Hematopoietic multipotent progenitor cell treated with erythropoietin and hydrocortisone succinate and interleukin-3 and kit ligand, for 6 days (in vitro differentiated cells): ENCODE measurements at places on chromosomes 4 and X.

- DNase-seq: no peak
Measured at GRCh38 chrX:131762802-131763234, 218.9 kb downstream of the OR13H1 start.

GRCh38 chr4:159103384-159103990 is 608 bp downstream of the RAPGEF2 start:
- DNase-seq: peak; percentile 55

DNA sequence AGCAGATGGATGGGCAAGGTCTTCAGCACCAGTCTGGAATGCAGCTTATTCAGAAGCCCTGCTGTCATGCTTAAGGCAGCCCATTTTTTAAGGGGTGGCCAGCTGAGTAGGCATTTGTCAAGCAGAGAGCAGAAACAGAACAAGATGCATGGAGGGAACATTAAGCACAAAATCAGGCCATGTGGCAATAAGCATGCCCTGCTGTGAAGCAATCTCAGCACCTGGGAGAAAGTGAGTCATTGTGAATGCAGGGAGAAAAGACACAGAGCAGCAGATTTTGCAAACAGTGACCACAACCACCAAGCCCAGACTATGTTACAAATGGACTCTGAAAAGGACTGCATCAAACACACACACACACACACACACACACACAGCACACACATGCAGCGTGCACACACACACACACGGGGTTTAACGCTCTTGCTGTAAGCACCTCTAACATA is 94.1 kb upstream of the GALNT7 start:
- peak; percentile 45 for DNase-seq

DNA sequence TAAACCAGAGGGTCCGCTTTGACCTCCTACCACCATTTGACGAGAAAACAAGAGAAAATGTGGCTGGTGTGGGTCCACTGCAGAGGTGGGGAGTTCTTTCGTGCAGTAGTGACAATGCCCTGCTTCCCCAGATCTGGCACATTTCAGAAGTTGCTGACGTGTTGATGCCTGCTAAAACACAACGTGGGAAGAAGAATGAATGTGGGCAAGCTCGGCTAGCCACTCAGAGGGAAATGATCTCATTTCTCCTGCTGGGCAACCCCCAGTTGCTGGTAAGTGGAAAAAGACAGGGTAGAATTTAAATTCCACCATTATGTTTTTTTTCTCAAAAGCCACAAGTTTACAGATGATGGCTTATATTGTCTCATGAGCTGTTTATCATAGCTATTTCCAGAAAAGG is 77.9 kb downstream of the LUZP4 start:
- DNase-seq: no peak

- DNase-seq: peak; percentile 62
Measured at GRCh38 chr4:112214390-112215264, 17.0 kb upstream of the AP1AR start.

GRCh38 chr4:137448402-137448801 is 83.9 kb downstream of the PCDH18 start:
- no peak for DNase-seq

DNA sequence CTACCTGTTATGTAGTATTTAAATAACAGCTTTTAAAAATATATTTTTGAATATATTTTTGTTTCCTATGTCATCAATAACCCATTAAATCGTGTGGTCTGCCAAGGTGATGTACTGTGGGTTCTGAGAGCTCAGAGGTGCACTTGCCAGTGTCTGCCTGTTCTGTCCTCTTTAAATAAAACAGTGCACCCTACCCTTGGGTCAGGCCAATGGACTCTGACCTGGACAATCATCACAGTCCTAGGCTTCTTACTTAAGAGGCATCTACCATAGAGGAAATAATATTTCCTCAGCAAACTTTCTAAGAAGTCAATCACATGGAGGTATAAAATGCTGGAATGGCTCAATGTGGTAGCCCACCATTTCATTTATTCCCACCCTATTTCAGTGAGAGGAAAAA is 26.0 kb upstream of the LHFPL1 start:
- no peak for DNase-seq

GRCh38 chr4:109214622-109215301 is 87.7 kb downstream of the COL25A1 start:
- no peak for DNase-seq

GRCh38 chr4:52604215-52604614 is 54.9 kb downstream of the USP46 start:
- DNase-seq: no peak

DNA sequence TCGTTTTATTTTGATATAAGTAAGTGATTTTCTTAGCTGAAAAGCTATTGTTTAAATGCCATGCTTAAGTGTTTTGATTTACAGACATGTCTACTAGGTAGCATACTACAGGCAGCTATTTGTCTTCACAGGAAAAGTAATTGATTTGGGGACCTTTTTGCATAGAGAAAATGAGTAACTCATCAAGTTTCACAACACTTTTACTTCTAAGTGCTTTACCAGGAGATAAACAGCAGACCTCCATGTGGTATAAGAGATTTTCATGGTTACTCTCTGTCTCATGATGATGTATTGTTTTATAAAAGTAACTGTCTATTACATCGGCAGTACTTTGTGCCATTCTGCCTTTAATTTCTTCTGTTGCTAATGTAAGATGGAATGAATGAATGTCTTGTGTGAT is 28.7 kb downstream of the RBPJ start:
- no peak for DNase-seq

DNA sequence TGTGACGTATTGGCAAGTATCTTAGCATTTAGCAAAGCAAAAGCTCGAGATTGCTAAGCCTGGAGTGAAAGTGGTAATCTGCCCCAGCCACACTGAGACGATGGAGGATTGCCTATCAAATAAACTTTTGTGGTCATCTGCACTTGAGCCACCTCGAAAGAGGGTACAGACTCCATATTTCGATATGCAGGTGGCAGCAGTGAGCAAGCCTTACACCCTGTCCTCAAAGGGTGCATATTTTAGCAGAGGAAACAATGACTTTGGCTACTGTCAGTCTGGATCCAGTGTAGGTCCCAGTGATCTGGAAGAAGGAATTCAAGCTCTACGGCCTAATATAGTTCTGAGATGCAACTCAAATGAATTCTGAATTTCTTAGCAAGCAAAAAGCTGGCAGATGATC is 153.9 kb downstream of the ATG4A start:
- peak; percentile 1 for DNase-seq

- peak; percentile 26 for DNase-seq
Measured at GRCh38 chr4:107050525-107051135, 14.5 kb upstream of the DKK2 start.

GRCh38 chr4:38062088-38062775 is 102.0 kb downstream of the PTTG2 start:
- peak; percentile 89 for DNase-seq

- DNase-seq: no peak
Measured at GRCh38 chr4:143554728-143555597, 41.5 kb downstream of the SMARCA5 start.

DNA sequence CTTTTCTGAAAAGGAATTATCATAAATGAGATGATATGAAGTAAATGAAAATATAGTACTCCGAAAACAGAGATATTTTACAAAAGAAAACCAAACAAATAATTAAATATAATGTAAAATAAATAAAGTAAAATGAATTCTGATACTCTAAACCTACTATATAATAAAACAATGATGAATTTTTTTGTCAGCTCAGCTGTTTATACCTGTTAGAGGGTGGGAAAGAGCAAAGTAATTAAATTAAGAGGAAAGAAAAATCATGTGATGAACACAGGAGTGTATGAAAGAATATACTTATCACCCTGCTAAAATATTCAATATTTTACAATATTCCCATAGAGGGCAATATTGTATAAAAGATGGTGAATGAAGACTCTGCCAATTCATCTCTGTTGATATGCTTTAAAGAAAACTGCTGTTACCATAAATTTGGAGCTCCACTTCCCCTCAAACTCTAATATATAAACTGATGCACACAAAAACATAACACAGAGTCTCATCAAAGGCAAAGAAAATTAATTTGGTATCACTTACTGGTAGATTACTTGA is 6.5 kb upstream of the NDST4 start:
- peak; percentile 12 for DNase-seq

- no peak for DNase-seq
Measured at GRCh38 chr4:185479507-185479971, 8.0 kb upstream of the CCDC110 start.

DNA sequence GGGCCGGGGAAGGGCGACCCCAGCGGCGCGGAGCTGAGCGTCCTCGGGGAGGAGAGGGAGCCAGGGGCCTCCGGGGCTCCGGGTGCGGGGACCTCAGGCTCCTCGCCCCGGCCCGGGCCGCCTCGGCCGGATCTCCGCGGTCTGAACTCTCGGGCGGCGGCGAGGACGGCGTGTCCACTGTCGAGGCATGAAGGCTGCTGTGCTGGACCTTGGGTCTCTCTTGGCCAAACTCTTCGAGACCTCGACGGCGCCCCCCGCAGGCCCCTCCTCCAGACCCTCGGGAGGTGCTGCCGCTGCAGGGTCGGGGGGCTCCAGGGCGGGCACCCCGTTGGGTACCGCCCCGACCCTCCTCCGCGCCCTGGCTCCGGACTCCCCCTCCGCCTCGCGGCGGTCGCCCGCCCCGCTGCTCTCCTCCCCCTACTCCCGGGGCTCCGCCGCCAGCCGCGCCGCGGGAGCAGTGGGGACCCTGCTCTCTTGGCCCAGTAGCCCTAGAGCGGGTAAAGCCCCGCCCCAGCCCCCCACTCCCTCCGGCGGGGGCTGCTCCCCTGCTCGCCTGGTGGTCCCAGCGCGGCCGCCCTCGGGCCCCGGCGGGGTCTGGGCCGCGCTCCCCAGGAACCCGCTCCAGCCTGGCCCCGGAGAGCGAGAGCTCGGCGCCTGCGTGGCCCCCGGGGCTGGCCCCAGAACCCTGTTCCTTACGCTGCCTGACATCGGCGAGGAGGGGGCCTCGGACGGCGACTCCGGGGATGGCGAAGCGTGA is 564 bp downstream of the FAM149A start:
- DNase-seq: no peak

DNA sequence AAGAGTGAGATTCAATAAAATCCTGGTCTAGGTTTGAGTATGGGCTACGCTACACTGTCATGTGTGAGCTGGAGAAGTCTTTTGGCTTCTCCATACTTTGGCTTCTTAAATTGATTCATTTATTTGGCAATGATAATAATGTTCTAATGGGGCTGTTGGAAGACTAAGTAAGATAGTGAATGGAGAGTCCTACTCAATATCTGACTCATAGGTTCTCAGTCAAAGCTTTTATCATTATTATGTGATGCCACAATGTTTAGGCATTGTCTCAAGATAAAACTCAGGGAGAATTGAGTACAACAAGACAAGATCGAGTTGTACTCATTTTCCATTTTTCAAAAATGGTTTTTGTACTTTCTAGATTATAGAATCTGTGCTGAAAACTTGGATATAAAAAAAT is 92.5 kb upstream of the VEGFC start:
- no peak for DNase-seq

DNA sequence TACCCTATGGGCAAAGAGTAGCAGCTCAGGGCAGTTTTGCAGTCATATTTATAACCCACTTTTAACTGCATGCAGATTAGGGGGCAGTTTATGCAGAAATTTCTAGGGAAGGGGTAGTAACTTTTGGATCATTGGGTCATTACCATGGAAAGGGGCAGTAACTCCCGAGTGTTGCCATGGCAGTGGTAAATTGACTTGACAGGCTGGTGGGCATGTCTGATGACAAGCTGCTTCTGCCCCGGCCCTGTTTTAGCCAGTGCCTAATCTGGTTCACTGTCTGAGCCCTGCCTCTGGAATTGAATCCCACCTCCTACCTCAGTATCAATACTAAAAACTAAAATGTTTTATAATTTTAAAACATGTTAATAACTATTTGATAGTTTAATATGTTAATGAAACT is 362.1 kb upstream of the ATOH1 start:
- DNase-seq: no peak

GRCh38 chrX:98646351-98646750 is 1762.6 kb downstream of the RPA4 start:
- DNase-seq: no peak

GRCh38 chrX:80216086-80216485 is 201.5 kb downstream of the TBX22 start:
- no peak for DNase-seq

DNA sequence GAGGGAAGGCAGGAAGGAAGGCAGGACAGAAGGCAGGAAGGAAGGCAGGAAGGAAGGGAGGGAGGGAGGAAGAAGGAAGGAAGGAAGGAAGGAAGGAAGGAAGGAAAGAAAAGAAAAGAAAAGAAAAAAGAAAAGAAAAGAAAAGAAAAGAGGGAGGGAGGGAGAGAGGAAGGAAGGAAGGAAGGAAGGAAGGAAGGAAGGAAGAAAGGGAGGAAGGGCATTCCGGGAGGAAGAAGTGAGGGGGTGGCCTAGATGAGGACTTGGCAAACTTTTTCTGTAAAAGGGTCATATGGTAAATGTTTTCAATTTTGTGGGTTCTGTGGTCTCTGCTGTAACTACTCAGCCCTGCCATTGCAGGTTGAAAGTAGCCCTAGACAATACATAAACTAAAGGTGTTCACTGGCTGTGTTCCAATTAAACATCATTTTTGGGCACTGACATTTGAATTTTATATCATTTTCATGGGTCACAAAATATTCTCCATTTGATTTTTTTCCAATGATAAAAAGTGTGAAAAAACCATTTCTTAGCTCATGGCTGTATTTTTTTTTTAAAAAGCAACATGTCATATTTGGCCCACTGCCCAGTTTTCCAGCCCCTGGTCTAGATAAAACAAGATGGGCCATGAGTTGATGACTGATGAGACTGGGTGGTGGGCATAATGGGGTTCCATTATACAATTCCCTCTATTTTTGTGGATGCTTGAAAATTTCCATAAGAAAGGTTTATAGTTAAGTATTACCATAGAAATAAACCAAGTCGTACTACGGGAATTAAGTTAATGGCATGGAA is 3.1 kb downstream of the ZNF630 start:
- peak; percentile 19 for DNase-seq

- peak; percentile 70 for DNase-seq
Measured at GRCh38 chr4:122652379-122652778, 31.5 kb upstream of the IL21 start.

- DNase-seq: no peak
Measured at GRCh38 chrX:10744007-10744406, 123.6 kb upstream of the MID1 start.

DNA sequence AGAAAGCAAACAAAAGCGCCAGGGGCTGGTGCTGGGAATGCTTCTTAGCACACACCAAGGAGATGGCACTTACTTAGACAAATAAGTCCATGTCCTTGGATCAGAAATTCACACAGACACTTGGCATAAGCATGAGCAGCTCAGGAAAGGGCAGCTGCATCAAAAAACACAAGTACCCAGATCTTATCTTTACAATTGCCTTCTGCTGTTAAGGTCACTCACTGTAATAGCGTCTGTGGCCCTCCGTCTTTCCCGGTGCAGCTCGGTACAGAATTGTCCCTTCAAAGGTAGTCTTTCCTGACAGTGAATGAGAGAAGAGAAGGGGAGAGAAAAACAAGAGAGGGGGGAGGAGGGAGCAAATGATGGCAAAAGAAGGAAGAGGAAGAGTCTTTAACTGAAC is 172.1 kb upstream of the MAP3K15 start:
- DNase-seq: no peak

GRCh38 chr4:28490669-28491068 is 1630.0 kb downstream of the STIM2 start:
- no peak for DNase-seq
